Ecto neural progenitor cell (in vitro differentiated cells): ENCODE measurements at places on chromosomes 11 and 22.

- DNase-seq = no peak
Observed at GRCh38 chr11:10158461-10158860, 135.6 kb downstream of the SBF2 start.

GRCh38 chr22:32103658-32104315, 55.3 kb downstream of the C22orf42 start:
- DNase-seq = no peak

GRCh38 chr11:35103366-35104208, 35.4 kb upstream of the CD44 start:
- no peak for DNase-seq

DNA sequence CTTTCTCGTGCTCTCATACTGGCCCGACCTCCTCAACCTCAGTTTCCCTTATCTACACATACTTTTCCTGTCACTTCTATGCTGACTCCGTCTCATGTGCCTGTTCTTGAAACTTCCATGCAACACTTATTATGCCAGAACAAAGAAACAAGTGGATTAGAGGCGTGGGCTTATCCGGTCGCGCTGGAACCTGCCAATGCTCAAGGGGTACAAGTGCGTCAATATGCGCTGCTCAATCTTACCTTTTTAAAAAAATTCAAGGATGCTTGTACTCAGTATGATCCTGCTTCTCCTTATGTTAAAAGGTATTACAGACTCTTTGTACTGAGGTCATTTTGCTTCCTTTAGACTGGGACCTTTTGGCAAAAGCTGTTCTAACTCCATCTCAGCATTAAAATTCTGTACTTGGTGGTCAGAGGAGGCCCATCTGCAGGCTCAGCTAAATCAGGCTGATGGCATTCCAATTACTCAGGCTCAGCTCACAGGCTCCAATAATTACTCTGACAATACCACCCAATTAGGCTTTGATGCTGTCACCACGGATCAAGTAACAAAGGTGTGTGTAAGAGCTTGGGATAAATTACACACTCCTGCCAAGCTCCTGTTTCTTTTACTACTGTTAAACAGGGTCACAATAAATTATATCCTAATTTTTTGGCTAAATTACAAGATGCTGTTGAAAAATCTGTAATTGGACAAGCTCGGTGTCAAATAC, 26.3 kb upstream of the ALDH3B2 start:
- no peak for DNase-seq

DNA sequence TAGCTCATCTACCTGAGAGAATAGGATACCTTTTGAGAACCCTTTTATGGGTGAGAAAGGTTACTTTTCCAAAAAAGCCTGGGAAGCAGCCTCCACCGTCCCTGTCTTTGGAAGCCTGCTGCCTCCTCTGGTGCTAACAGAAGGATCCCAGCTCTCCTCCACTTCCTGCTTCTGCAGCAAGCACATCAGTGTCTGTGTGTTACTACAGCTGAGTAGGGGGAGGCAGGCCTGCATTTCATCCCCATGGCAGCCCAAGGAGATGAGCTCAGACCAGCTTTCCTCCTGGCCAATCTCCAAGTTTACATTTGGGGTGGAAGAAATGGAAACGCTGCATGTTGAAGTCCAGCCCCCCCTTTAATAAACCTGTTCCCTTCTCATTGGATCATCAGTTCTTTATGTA, 7.4 kb upstream of the CCDC34 start:
- no peak for DNase-seq
